HT1080 (cell line): ENCODE measurements at places on chromosomes 2 and 18.

- DNase-seq: no peak
Observed at GRCh38 chr18:22088029-22088428, 81.4 kb upstream of the GATA6 start.

DNA sequence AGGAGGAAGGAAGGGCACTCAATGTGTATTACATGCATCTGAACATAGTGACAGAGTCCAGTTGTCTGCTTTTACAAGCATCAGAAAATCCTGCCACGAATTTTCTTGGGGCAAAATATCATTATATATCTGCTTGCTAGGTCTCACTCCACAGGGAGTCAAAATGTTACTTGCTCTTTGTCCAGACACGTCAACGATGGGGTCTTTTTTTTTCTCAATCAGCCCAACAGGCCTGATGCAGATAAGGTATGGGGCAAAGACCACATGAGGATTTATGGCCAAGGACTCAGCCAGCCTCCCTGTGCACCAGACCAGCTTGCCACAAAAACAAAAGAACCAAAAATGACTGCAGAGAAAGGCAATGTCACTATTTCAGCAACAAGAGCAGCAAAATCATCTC, 323.4 kb upstream of the PKDCC start:
- DNase-seq: no peak

DNA sequence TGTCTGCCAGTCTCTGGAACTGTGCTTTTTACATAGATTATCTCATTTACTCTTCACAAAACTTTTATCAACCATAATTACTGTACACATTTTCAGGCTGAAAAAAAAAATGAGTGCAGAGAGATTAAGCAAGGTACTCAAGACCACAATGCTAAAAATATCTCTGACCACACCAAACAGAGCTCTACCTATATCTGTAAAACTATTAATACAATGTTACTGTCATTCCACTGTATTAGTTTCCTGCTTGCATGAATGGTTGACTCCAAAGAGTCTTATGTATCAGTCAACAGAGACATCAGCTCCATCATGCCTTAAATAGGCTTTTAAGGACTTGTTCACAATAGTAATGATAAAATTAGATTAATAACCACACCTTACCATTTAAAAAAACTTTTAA, 134.7 kb upstream of the CCDC150 start:
- no peak for DNase-seq

GRCh38 chr2:137969418-137969765, 5.1 kb downstream of the HNMT start:
- peak; percentile 98 for DNase-seq

GRCh38 chr2:172106108-172106961, 3.6 kb upstream of the DLX2 start:
- peak; percentile 19 for DNase-seq

- DNase-seq: peak; percentile 3
Observed at GRCh38 chr18:74949611-74950010, 259.3 kb downstream of the PTGR3 start.

DNA sequence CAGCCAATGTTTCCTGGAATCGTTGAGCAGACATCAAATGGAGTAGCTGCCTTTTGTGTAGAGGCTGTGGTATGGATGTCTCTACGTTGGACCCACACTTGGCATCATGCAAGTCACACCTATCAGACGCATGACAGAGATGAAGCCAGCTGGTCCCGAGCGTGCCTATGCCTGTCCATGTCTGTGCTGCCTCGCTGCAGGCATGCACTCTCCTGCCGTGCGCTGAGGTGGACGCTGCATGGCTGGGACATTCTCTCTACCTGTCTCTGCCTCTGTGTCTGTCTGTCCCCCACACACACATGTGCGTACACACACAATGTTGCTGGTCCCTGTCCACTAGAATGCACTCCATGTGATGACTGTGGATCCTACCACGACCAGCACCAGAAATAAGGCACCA, 514.2 kb upstream of the MYT1L start:
- DNase-seq: no peak

- DNase-seq: peak; percentile 3
Observed at GRCh38 chr2:46615986-46616485, 136.7 kb downstream of the TMEM247 start.

DNA sequence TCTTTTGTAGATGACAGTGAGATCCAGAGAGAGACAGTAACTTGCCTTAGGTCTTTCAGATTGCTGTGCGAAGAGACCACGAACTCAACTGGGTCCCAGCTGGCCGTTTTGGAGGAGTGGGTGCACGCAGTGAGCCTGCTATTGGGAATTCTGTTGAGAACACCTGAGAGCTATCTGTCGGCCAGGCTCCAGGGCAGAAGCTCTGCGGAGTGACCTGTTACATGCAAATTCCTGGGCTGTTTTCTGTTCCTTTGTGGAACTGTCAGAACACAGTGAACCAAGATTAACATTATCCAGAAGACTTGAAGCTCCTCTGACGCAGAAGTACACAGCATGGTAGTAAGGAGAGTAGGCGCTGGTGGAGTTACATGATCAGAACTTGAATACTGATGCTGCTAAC, 99.5 kb upstream of the LMAN1 start:
- DNase-seq: no peak

DNA sequence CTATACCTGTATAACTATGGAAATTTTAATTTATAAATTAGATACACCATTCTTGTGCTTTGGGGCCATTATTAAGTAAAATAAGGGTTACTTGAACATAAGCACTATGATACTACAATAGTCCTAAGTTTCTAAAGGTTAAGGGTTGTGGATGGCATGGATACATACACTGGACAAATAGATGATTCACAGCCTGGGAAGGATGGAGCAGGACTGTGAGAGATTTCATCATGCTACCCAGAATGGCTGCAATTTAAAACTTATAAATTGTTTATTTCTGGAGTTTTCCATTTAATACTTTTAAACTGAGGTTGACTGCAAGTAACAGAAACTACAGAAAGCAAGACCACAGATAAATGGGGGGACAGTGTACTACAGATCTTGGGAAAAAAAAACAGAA, 295.8 kb upstream of the ZNF804A start:
- DNase-seq: peak; percentile 8

DNA sequence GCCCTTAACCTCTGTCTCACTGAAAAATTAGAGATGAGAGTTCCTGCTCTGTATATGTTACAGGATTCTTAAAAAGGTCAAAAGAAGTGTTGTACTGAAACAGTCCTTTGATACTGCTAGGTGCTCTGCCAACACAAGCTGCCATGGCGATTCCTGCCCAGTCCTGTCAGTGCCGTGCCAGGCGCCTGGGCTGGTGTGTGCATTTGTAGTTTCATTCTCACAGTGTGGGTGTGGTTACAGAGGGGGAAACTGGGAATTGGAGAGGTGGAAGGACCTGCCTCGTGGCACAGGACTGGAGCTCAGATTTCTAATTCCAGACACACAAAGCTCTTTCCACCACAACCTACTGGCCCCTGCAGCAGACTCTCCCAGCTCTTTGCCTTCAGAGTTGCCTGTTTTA, 122.3 kb upstream of the RAB6C start:
- no peak for DNase-seq

DNA sequence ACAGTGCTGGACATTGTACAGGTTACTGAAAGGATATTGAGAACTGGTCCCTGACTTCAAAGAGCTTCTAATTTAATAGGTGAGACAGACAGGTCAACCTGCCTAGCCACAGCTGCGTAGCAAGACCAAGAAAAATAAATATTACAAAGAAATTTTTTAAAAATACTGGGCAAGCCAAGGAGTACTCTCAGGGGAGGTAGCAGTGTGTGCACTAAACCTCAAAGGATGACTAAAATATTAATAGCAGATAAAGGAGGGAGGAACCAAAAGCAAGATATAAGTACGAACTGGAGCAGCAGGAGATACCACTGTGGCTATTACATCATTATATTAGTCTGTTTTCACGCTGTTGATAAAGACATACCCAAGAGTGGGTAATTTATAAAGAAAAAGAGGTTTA, 14.9 kb downstream of the SCG2 start:
- no peak for DNase-seq

GRCh38 chr2:50535971-50536759, 495.8 kb downstream of the NRXN1 start:
- DNase-seq: peak; percentile 51

GRCh38 chr2:113083296-113083695, 15.5 kb downstream of the IL1F10 start:
- DNase-seq: no peak

DNA sequence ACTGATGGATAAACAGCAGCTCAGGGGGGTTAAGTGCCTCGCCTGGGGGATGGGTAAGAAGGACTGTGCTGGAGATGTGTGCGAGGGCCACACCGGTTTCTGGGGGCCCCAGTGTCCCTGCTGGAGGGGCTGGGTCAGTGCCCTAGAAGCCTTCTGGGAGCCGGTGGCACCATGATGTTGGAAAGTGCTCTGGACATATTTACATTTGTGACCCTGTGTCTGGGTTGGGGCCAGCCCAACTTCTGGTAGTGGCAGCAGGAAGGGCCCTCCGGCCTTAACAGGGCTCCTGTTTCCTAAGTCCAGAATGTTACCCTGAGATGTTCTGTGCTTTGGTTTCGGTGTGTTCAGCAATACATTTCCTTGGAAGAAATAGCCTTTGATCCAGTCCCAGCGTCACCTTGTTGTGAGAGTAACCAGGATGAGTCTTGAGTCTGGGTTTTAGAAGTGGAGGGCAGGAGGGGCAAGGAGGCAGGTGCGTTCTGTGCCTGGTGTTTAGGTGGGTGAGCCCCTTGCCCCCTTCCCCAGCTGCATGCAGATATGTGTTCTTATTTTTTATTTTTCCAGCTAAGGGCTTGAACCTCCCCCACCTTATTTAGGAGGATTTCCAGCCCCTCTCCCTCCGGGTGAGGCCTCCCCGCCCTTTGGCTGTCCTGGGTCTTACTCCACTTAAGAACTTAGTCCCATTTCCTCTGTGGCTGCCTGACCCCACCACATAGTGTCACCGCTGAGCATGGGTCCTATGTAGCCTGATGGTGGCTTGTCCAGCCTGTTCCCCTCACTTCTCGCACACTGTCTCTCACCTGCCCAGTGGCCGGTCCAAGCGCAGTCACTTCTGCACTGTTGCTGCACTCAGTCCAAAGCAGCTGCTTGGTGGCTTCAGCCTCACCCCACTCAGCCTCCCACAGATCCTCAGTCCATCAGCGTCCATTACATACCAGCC, 132.7 kb upstream of the HS6ST1 start:
- DNase-seq: no peak

DNA sequence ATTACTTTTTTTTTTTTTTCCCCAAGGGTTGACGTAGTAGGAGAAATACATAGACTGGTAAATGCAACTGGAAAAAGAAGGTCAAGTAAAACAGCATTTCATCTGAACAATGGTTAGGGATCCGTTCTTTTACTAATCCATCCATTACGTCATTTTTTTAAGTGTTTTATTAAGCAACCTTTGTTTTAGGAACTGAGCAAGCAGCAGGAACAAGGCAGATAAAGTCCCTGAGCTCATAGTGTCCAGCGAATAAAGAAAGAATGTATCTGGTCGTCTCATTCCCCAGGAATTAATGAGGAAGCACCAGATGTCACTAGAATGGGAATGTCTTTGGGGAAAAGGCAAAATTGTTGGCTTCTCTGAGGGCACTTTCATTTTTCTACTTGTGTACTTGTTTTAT, 842.4 kb downstream of the TDRD15 start:
- peak; percentile 34 for DNase-seq

DNA sequence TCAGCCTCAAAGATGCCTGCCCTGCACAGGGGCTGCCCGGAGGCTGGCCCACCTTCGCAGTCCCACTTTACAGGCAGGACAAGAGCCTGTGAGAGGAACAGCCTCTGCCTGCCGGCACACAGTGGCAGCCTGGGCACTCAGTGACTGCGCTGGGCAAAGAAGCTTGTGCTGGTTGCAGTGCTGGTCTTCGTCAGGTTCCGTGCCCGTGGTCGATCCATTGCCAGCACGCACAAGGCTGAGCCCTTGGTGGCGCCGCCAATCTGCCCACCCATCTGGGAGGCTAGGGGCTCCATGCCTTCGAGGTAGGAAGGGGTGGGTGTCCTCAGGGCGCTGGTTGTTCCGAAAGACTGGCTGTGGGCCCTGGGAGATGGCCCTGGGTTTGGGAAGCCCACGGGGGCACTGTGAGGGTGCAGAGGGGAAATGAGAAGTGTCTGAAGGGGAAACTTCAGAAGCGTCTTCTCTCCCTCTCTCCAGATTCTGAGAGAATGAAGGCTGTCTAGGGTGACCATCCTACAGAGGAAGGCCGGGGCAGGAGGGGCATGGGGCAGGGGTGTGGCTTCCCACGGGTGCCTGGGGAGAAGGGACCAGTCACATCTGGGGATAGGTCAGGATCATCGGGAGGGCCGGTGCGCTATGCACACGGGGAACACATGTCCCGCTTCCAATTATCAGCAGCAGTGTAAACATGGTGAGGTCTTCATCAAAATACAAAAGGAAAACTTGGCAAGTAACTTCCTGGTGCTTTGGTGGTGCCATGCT, 49.1 kb upstream of the HS6ST1 start:
- DNase-seq: no peak

DNA sequence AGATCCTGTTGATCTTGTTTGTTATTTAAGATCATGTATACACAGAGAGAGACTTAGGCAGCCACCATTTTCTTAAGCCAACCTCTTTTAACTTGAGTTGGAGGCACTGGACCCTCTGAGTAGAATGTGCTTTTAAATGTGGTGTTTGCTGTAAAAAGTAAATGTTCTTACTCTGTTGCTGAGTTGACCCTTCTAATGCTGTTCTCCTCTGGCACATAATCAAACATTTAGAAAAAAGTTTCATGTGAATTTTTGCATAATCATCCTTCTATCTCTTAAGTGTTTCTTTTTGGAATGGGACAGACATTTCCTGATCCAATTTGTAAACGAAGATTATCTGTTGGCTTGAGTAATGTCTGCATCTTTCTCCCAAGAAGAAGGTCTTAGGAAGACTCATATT, 255.1 kb upstream of the ETAA1 start:
- DNase-seq: no peak

GRCh38 chr2:11248-11941, 34.9 kb downstream of the FAM110C start:
- DNase-seq: peak; percentile 61

DNA sequence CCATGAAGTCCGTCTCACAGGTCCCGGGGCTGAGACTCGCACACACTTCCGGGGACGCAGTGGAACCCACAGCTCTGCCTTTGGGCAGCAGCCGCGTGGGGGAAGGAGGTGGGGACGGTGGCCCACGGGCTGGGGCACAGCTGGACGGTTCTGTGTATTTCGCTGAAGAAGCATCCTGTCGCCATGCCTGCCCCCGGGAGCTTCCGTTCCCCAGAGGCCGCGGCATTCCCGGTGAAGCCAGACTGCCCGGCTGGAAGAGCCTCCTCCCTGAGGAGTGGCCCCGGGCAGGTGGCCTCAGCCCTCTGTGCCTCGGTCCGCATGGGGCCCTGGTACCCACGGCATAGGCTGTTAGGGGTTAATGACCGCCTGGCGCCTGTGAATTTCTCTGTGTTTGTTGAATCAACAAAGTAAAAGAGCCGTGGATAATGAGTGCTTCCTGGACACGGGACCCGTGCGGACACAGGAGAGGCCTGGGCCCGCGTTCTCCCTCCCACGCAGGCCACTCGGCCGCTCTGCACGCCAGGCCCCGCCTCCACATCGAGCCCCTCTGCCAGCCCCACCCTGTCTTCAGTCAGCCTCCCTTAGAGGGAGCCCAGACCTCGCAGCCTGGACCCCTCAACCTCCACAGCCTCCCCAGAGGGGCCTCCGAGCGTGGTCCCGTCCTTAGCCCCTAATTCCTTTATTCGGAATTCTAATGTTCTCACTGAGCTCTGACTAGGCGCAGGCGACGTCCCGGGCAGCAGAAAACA, 51.0 kb downstream of the KCNG2 start:
- DNase-seq: no peak
